HFFc6 (cell line): ENCODE measurements at places on chromosomes 1 and 21. TPM values are rescaled to one million over a fixed set of nuclear protein-coding genes. Genes with fewer than 3 reads are reported as not detected.

DNA sequence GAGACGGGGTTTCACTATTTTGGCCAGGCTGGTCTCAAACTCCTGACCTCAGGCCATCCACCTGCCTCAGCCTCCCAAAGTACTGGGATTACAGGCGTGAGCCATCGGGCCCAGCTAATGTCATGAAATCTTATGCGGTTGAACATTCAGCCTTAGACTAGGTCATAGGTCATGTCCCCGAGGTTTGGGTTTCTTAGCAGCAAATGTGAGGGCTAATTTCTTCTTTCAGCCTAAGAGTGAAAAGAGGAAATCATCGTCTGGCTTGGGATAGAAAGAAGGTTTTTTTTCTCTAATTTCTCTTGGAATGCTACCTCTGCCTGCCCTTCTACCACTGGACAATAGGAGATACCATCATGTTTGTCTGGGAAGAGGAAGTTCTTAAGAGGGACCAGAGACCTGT is 18.0 kb upstream of the PIK3CD start:
- H3K27ac ChIP-seq: no peak overlapping the region
- H3K4me1 ChIP-seq: no peaks in the 10 kb centered on the region
- no peak for DNase-seq

DNA sequence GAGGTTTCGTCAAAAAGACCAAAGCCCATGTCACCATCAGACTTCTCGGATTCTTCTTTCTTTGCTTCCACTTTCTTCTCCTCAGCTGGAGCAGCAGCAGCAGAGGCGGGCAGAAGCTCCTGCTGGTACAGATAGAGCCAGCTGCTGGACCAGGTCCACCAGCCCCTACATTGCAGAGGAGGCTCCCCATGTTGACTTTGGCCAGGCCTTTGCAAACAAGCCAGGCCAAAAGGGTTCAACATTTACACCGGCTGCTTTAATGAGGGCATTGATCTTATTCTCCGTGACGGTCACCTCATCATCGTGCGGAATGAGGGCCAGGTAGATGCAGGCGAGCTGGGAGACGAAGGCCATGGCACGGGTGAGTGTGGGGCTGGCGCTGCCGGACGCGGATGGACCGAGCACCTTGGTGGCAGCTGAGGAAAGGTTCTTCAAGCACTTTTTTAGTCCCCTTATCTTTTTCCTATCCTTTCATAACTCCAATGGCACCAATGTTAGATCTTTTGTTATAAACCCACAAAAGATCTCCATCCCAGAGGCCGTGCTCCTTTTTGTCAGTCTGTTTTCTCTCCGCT is 358.5 kb downstream of the RGS7 start:
- H3K4me1 ChIP-seq: peaks cover 15% of the 10 kb centered on the region
- peaks cover 7% of the 10 kb centered on the region for H3K27me3 ChIP-seq
- no peak overlapping the region for H3K27ac ChIP-seq
- H3K36me3 ChIP-seq: no peaks in the 10 kb centered on the region
- peak overlapping the region; percentile 48 for H3K4me3 ChIP-seq
- no peak for DNase-seq

DNA sequence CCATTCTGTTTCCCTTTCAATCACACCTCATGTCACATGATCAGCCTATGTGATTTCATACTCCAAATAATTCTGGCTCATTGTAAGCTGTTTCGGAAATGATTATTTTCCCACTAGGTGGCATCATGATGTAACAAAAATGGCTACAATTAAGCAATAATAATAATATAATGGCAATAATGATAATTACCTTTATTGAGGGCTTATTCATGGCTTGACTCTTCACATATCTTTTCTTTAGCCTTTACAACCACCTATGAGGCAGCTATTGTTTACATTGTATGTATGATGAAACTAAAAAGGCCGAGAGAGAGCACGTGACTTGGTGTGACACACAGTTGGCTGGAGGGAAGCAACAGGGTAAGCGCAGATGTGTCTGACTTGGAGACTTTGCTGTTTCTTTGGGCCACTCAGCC is 12.5 kb upstream of the KPRP start:
- H3K4me1 ChIP-seq: peaks cover 16% of the 10 kb centered on the region; the same call in 1 of the 2 replicates
- H3K27me3 ChIP-seq: peaks cover 1% of the 10 kb centered on the region; the same call in 1 of the 2 replicates
- no peaks in the 10 kb centered on the region for H3K36me3 ChIP-seq
- peak; percentile 54 for DNase-seq
- no peak overlapping the region for H3K4me3 ChIP-seq
- H3K27ac ChIP-seq: no peak overlapping the region; the same call in 1 of the 2 replicates

GRCh38 chr1:151568626-151569088 is 28.5 kb downstream of the TUFT1 start:
- no peak overlapping the region for H3K27ac ChIP-seq
- no peak for DNase-seq
- no peak overlapping the region for H3K4me3 ChIP-seq
- peaks cover 10% of the 10 kb centered on the region for H3K4me1 ChIP-seq
- peaks cover 18% of the 10 kb centered on the region; the same call in 1 of the 2 replicates for H3K36me3 ChIP-seq

DNA sequence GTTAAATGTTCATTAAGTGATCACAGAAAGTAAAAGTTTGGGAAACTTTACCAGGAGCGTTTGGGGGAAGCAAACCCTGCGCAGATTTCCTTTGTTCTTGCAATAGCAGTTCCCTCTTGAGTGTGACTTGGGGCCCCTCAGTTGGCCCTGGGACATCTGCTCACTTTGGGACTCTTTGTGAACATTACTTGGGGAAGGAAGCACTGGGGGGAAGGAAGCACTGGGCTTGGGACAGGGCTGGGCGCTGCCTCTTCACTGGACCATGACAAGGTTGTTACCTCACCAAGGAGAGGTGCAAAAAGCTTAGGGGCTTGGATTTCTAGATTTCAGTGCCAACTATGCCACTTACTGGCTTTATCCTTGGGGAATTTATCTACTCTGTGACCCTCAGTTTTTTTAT is 63.5 kb downstream of the ETS2 start:
- no peak overlapping the region for H3K4me3 ChIP-seq
- H3K27me3 ChIP-seq: peaks cover 3% of the 10 kb centered on the region
- no peaks in the 10 kb centered on the region; the same call in 1 of the 2 replicates for H3K4me1 ChIP-seq
- no peak for DNase-seq

- peaks cover 10% of the 10 kb centered on the region for H3K4me1 ChIP-seq
- no peak overlapping the region for H3K27ac ChIP-seq
- H3K36me3 ChIP-seq: no peaks in the 10 kb centered on the region; the same call in 1 of the 2 replicates
- H3K27me3 ChIP-seq: no peaks in the 10 kb centered on the region
- DNase-seq: no peak
- no peak overlapping the region for H3K4me3 ChIP-seq
Observed at GRCh38 chr1:6807782-6808181, 22.5 kb downstream of the CAMTA1 start.

The EGLN1 gene
- total RNA-seq: 24.3 to 32.0 TPM (median 30.8 TPM) in 3 replicates

The FAF1 gene
- 66.4 to 76.5 TPM (median 76.1 TPM) in 3 replicates for total RNA-seq

The ADAMTSL4 gene
- total RNA-seq: 40.4 to 62.5 TPM (median 52.0 TPM) in 3 replicates
